ENCODE measurements at places on chromosomes 16 and 17. TPM values are rescaled to one million over a fixed set of nuclear protein-coding genes. Genes with fewer than 3 reads are reported as not detected.

GRCh38 chr16:1014221-1014620 lies 32.7 kb downstream of the SOX8 start:
- no peaks in the 10 kb centered on the region for H3K36me3 ChIP-seq
- no peaks in the 10 kb centered on the region for H3K27me3 ChIP-seq
- no peak overlapping the region for H3K4me3 ChIP-seq
- H3K4me1 ChIP-seq, result peaks cover 7% of the 10 kb centered on the region

- no peak overlapping the region for H3K27ac ChIP-seq
- H3K27me3 ChIP-seq, result no peaks in the 10 kb centered on the region
- no peak for DNase-seq
- H3K4me1 ChIP-seq, result no peaks in the 10 kb centered on the region
- no peak overlapping the region for H3K4me3 ChIP-seq
These were observed 622 bp upstream of the CCL16 start for GRCh38 chr17:35981908-35982330.

ERN1 gene
- total RNA-seq, result 16.5 TPM

DNA sequence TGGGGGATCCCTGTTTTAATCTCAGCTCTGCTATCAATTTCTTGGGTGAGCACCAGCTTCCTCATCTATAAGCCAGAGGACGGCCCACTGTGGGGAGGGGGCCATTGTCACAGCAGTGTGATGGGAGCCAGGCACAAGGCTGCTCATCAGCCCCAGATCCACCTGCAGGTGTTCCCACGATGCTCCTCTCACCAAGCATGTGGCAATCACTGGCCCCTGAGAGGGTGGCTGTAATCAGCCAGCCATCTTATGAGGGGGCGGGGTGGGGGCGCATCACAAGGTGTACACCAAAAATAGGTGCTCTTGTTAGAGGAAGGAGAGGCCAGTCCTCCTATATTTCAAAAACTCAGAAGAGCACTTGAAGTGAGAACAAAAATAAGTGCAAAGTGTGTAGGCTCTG lies 31.2 kb downstream of the HNF1B start:
- no peak overlapping the region for H3K27ac ChIP-seq
- H3K27me3 ChIP-seq, result peaks cover 53% of the 10 kb centered on the region
- DNase-seq, result no peak
- no peak overlapping the region for H3K4me3 ChIP-seq
- no peaks in the 10 kb centered on the region for H3K4me1 ChIP-seq

- H3K4me1 ChIP-seq, result peaks cover 22% of the 10 kb centered on the region
- H3K27me3 ChIP-seq, result no peaks in the 10 kb centered on the region
- no peaks in the 10 kb centered on the region for H3K36me3 ChIP-seq
- peak overlapping the region; percentile 89 for H3K27ac ChIP-seq
- H3K4me3 ChIP-seq, result no peak overlapping the region
These were observed 109.9 kb downstream of the METRNL start for GRCh38 chr17:83189044-83190003.

GRCh38 chr17:17109907-17110306 lies 67.7 kb downstream of the MPRIP start:
- no peaks in the 10 kb centered on the region for H3K27me3 ChIP-seq
- H3K36me3 ChIP-seq, result no peaks in the 10 kb centered on the region
- H3K4me3 ChIP-seq, result no peak overlapping the region
- H3K27ac ChIP-seq, result peak overlapping the region; percentile 68
- H3K4me1 ChIP-seq, result peaks cover 98% of the 10 kb centered on the region

KRT17 gene
- not detected for total RNA-seq

GRCh38 chr16:56709443-56710040 lies 20.4 kb upstream of the NUP93 start:
- H3K27ac ChIP-seq, result no peak overlapping the region
- no peaks in the 10 kb centered on the region for H3K27me3 ChIP-seq
- H3K36me3 ChIP-seq, result no peaks in the 10 kb centered on the region

DNA sequence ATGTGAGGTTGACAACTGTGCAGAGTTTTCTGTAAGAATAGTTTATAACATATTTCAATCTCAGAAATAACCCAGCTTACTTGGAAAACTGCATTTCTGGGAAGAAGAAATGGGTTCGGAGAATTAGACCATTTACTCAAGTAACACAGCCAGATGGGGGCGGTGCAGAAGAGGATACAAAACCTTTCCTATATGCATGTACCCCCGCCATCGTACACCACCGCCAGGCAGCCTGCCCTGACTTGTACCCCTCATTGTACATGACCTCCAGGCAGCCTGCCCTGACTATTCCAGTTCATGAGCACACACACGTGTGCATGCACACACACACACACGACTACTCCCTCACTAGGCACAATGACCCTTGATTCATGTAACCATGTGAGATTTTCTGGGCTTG lies 154.0 kb downstream of the C16orf78 start:
- peak; percentile 32 for DNase-seq
- no peak overlapping the region for H3K4me3 ChIP-seq
- no peaks in the 10 kb centered on the region for H3K27me3 ChIP-seq
- H3K27ac ChIP-seq, result no peak overlapping the region

- no peaks in the 10 kb centered on the region for H3K27me3 ChIP-seq
- DNase-seq, result no peak
- H3K27ac ChIP-seq, result no peak overlapping the region
- peaks cover 43% of the 10 kb centered on the region for H3K4me1 ChIP-seq
- peaks cover 46% of the 10 kb centered on the region for H3K36me3 ChIP-seq
These were observed 16.1 kb upstream of the SPATA32 start for GRCh38 chr17:45277992-45278391.

DNA sequence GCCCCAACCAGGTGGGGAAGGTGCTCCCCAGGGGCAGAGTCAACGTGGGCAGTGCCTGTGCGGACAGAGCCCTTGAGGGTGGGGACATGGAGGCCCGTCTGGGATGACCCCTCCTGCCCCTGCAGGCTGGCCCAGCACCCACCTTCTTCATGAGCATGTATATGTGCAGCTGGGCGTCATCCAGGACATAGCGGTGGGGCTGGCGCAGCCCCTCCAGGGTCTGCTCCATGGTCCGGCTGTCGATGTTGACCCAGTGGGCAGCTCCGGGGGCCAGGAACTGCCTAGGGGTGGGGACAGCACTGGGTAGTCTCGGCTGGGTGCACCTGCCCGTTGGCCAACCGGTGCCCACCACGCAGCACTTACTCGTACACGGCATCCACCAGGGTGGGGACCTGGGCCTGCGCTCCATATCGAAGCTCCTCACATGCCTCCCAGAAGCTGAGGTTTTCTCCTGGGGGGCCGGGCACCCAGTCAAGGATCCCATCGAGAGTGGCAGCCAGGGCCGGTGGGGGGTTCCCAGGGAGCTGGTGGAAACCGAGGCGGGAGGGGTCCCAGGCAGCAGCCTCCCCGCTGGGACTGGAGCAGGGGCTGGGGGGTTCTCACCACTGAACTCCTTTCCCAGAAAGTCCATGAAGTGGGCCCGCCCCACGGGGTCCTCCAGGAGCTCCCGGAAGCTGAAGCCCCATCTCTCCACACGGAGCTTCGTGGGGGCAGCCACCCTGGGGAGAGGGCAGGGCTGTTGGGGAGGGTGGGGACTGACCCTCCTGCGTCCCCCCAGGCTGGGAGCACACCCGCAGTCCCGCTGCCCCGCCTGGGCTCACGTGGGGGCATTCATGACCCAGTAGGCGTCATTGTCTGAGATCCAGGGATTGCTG lies 5.1 kb downstream of the RGS11 start:
- H3K36me3 ChIP-seq, result no peaks in the 10 kb centered on the region
- H3K4me3 ChIP-seq, result no peak overlapping the region
- no peak for DNase-seq
- H3K4me1 ChIP-seq, result peaks cover 8% of the 10 kb centered on the region
